Sigmoid colon (tissue), 7 donors: ENCODE measurements at places on chromosomes 4 and X.

DNA sequence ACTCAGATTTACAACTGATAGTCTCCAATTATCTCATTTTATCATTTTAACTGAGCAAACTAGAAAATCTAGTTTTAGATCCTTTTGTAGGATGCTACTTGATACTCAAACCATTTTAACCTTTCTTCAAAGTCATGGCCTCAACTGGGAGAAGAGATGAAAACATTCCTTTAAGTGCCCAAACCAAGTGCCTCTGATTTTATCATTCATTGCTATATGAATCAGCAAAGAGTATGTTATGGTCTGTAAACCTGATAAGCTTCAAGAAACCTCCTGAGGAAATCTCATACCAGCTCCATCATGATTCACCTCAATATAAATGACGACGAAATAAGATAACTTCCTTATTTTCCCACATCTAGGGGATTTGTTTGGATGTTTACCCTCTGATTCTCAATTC lies 119.9 kb downstream of the FAM13A start:
- DNase-seq, result no peak

- no peak for DNase-seq
Measured at GRCh38 chr4:73206236-73206635, 52.4 kb downstream of the ANKRD17 start.

- DNase-seq, result no peak
Measured at GRCh38 chr4:174871407-174871806, 42.4 kb upstream of the GLRA3 start.

DNA sequence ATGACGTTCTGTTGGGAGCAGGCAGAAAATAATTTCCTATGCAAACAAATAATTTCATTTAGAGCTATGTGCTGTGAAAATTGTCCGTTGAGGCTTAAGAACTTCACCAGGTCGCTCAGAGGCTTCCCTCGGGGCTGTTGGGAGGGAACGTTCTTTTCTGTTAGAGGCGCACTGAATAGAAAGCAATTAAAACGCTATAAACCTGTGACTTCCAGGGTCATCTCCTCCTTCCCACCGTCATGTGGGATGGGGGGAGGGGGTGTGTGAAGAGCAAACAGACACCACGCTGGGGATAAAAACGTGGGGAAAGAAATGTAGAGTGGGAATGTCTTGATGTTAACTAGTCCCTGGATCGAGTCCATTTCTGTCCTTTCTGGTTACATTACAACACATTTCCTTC lies 35.2 kb upstream of the ZNF518B start:
- no peak for DNase-seq
